Vagina (tissue), 2 donors: ENCODE measurements at places on chromosomes 5 and 9.

- DNase-seq = no peak
Observed at GRCh38 chr5:178337334-178337741, 104.7 kb upstream of the PHYKPL start.

DNA sequence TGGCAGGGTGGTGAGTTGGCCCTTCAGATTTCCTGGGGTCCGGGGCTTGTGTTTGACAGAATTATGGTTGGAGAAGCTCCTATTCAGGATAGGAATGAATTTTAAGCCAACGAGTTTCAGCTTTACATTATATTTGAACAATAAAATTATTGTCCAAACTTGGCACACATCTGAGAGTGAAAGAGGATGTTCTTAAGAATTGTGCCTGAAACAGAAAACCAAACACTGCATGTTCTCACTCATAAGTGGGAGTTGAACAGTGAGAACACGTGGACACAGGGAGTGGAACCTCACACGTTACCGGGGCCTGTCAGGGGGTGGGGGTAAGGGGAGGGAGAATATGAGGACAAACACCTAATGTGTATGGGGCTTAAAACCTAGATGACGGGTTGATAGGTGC is 111.8 kb upstream of the ACTBL2 start:
- no peak for DNase-seq

- DNase-seq = no peak
Observed at GRCh38 chr5:10319202-10319851, 11.6 kb upstream of the CMBL start.

DNA sequence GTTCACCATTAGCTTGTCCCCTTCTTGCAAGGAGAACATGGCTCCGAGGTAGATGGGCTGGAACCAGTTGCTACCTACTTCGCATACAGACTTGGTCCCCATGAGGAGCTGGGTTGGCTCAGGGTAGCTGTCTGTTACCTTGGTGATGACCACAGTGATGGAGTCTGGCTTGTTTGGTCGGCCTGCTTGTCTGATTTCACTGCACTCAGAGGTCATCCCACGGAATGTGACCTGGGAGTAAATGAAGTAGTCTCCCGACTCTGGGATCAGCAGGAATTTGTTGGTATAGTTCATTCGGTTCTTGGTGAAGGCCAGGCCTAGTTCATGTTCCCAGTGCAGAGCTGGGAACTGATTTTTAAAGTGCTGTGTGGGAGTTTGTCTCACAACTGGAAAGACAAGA is 15.3 kb downstream of the TNFSF15 start:
- DNase-seq = no peak

DNA sequence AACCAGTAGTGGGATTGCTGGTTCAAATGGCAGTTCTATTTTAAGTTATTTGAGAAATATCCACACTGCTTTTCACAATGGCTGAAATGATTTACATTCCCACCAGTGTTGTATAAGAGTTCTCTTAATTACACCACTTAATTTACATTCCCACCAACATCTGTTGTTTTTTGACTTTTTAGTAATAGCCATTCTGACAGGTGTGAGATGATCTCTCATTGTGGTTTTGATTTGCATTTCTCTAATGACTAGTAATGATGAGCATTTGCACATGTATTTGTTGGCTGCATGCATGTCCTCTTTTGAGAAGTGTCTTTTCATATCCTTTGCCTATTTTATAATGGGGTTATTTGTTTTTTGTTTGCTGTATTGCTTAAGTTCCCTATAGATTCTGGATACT is 688.3 kb downstream of the PRR16 start:
- DNase-seq = no peak

DNA sequence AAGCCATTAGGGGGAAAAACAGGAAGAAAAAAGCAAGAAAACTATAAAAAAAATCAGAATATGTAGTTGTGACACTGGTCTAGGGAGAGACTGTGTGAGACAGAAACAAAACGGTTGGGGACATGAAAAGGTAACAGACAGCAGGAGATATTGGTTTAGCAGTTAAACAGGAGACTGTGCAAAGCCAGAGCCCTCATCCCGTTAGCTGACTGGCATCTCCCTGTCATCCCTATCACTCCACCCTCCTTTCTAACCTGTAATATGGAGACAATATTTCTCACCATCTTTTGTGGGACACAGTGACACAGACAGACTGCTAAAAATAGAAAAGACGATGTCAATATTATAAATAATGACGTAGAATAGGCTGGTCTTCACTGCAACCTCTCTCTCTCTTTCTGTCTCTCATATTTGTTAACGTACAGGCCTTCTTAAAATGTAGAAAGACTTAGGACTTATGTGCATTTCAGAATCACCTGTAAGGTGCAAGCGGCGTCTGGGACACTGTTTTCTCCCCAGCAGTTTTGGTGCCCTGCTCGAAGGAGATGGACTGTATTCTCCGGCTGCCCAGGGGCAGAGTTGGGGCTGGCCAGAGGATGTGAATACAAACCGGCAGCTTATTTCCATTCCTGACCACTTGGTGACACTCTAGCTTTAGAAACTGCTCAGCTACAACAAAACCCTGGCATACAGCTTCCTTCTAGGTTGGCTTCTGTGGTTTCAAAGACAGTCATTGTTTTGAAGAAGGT is 190.6 kb downstream of the MAT2B start:
- no peak for DNase-seq

GRCh38 chr5:13249854-13250253 is 694.6 kb downstream of the DNAH5 start:
- DNase-seq = no peak

GRCh38 chr9:110047955-110048402 is 160.0 kb downstream of the C9orf152 start:
- no peak for DNase-seq

DNA sequence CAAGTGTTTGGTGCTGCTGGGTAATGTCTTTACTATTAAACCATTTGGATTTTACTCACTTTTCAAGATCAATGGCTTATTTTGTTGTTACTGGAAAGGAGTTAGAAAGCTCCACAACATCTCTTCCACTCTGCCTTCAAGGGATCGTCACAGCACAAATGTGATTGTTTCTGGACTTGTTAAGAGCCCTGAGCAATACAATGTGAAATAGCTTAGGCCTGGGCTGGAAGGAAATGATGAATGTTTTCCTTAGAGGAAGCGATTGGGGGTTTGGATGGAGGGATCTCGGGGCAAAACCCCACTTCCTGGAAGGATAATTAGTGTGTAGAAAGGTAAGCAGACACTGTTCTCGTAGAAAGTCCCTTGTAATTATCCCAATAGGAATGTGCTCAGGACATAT is 59.3 kb upstream of the MYO10 start:
- DNase-seq = no peak

- DNase-seq = no peak
Observed at GRCh38 chr5:112694853-112695709, 42.6 kb upstream of the APC start.

DNA sequence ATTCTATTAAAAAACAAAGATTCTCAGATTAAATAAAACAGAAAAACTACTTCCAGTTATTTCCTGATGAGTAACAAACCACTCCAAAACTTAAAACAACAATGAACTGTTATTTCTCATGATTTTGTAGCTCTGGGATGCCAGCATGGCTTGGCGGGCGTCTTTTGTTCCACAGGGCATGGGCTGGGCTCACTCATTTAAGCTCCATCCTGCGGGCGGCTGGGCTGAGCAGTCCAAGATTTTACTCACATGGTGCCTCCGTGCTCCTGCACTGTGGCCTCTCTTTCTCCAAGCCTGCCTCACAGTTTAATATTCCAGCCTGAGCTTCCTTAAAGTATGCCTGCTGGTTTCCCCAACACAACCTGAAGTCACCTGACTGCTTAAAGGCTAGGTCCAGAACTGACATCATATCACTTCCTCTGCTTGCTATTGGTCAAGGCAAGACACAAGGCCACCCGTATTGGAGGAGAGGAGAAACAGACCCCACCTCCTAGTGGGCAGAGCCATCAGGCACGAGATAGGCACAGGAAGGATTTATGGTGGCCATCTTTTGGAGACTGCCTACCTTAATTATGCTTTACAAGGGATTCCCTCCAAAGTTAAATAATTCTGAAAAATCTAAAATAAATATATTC is 41.6 kb upstream of the ZBTB43 start:
- DNase-seq = no peak

DNA sequence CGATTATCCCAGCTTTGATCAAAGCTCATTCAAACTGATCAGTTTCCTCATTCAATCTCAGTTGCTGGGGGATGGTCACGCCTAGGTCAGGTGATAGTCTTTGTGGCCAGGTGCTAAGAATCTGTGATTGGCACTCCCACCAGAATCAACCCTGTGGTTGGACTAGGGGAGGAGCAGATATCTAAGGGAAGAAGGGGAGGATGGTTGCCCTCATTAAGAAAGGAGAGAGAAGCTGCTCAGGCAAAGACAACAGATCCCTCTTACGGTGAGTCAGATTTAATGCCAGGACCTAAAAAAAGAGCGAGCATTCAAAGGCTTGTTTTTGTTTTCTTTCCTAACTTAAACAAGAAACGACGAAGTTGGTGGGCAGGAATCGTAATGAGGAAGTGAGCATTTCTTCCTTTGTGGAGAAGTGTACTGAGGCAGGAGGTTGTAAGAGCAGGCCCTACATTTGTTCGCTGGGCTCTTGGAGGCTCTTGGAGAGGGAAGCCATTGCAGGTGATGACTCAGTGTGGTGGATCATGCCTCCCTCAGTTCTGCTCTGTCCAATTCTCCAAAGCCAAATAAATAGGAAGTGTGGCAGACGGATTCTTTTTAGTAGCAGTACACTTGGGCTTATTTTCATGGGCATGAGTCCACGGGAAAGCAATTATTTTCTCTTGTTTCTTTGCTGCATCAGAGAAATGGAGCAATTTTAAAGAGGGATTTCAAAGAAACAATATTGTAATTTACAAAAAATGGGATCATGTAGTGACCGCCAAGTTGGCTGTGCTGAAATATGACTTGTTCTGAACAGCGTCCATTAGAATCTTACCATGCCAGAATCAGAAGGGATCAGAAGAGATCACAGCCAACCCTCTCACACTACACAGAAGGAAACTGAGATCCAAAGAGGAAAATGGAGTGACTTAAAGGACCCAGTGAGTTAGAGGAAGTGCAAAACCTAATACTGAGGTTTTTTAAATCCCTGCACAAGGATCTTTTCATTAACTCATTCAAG is 18.7 kb upstream of the TGFBR1 start:
- DNase-seq = no peak
